ENCODE measurements at places on chromosomes 3 and 15.
A peak's percentile ranks its signal among the peaks of the same experiment; 100 is the strongest.

DNA sequence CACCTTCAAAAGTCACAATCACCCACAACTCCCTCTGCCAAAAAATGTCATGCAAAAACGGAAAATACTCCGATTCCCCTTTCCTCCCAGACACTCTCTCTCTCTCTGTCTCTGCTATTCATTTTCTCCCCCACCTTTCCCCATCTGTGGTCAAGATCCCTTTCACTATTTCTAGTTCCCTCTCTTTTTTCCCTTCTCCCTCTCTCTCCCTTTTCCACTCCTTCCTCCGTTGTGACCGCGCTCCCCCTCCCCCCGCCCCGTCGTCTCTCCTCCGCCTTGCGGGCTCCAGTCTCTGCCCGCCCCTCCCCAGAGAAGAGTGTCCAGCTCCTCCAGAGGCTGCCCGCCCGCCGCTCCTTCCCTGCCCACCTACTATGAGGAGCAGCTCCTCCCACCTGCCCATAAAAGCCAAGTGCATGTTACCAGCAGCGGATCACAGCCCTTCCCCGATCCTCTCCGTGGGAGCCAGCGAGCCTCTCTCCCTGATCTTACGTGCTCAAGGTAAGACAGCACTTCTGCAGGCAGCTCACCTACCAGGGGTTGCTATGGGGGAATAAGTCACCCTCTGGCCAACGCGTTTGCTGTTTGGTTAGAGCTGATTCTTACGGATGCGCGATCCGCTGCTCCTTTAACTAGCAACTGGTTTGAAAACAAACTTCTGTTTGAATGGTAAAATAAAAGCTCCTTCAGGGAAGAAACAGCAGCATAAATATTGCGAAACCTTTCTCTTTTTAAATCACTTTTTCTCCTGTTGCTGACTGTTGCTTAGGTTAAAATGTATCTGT, at the start of gene COL8A1:
Gene COL8A1, plus strand, starts transcription at position 428 of the 782 bp plus-strand sequence. CDS start 152,089 bp downstream, outside the sequence.
- peak; percentile 48 for DNase-seq

DNA sequence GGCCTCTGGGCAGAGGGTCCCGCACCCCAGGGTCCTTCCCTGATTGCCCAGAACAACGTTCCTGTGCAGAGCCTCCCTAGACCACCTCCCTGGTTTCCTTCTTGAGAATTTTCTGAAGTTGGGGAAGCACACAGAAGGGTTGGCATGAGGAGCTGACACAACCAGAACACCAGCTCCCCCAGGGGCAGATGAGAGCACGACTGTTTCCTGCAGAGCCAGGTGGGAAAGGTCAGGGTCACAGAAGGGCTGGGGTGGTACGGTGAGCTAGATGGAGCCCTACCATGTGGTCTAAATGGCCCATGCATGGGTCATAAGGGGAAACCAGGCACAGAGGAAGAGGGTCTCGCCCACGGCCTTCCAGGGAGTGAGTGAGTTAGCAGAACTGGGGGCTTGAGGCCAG, 10.4 kb downstream of the PPCDC start:
- no peak for DNase-seq

GRCh38 chr3:119880966-119881365, 99.1 kb downstream of the NR1I2 start:
- no peak for DNase-seq

DNA sequence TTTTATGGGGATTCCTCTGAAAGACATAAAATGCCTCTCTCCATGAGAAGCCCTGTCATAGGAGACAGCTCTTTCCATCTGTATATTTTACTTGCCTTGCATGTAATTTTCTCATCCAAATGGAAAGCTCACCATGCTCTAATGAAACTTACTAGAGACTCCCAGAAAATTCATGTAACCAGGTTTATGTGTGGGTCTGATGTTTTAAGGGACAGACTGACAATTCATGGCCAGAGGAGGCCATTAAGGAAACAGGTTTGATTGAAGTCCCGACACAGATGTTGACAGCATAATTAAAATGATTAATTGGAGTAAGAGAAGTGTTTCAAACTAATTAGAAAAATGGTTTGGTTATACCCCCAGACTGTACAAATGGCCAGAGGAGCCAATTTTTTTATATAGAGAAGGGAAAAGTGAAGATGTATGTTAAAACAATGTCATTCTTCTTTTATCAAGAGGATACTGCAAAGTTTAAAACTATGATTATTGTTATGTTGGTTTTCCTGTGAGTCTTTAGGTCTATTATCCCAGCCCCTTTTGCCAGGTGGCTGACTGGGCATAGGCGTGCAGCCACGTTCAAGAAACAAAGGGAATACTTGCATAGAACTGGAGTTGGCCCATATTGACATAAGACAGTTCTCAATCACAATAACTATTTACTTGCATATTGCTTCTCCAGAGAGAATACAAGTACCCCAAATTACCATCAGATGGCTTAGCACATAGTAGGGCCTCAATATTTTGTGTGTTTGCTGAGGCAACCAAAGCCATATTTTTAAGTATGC, 64.8 kb downstream of the RBMS3 start:
- no peak for DNase-seq

Measured in mesothelial cell of epicardium (in vitro differentiated cells).